Panc1 (cell line): ENCODE measurements at places on chromosomes 7 and 10.

- no peak for DNase-seq
Measured at GRCh38 chr7:143399642-143400041, 9.0 kb downstream of the EPHA1 start.

DNA sequence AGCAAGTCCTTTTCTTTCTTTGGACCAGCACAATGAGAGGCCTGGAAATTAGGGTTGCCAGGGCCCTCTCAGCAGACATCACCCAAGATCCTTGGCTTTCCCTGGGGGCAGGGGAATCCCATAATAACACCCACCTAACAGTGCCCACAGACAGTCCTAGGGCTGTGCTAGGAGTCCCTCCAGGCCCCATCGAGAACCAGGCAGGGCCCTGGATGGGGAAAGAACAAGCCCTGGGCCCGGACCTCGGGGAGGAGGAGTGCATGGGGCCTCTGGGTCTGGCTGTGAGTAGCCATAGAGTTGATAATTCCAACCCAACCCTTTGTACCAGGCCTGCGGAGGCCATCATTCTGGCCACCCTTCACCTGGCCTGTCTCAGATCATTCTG lies 201.2 kb upstream of the ZMIZ1 start:
- DNase-seq = no peak

- DNase-seq = no peak
Measured at GRCh38 chr10:77566914-77567566, 70.6 kb downstream of the KCNMA1 start.

GRCh38 chr7:128041203-128041602 lies 10.0 kb upstream of the LRRC4 start:
- DNase-seq = no peak

DNA sequence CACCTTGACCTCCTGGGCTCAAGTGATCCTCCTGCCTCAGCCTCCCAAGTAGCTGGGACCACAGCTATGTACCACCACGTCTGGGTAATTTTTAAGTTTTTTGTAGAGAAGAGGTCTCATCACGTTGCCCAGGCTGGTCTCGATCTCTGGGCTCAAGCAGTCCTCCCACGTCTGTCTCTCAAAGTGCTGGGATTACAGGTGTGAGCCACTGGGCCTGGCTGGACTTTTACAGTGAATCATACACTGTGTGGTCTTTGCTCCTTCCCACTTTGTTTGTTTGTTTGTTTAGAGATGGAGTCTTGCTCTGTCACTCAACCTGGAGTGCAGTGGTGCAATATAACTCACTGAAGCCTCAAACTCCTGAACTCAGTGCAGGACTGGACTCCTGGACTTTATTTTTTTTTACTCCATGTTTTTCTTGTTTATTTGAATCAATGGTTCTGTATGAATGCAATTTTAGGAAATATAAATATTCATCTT lies 12.5 kb downstream of the PPIA start:
- DNase-seq = peak; percentile 83
